ENCODE measurements at places on chromosomes 4 and X.

GRCh38 chrX:125424536-125424935 is 104.9 kb downstream of the TEX13C start:
- DNase-seq = no peak

- peak; percentile 72 for DNase-seq
Observed at GRCh38 chr4:8410641-8411271, 29.8 kb downstream of the ACOX3 start.

- DNase-seq = no peak
Observed at GRCh38 chr4:110988722-110989121, 365.8 kb upstream of the PITX2 start.

DNA sequence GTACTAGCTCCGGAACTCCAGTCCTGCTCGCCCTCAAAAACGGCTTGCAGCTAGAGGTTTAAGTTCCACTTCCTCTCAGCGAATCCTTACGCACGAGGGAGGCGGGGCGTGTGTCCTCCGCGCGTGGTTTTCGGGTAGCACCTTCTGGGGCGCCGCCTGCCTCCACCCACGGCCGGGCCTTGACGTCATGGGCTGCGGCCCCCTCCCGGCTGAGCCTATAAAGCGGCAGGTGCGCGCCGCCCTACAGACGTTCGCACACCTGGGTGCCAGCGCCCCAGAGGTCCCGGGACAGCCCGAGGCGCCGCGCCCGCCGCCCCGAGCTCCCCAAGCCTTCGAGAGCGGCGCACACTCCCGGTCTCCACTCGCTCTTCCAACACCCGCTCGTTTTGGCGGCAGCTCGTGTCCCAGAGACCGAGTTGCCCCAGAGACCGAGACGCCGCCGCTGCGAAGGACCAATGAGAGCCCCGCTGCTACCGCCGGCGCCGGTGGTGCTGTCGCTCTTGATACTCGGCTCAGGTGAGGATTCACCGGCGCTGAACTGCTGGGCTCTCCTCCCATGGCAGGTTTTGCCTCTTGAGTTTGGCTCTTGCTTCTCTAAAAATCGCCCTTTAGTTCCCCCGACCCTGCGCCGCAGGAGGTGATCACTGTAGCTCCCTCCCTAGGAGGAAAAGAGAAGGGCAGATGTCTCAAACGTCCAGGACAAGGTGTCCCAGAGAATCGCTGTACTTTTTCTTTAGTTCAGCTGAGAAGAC is at the start of gene AREG:
Gene AREG, plus strand, starts transcription at position 246 of the 752 bp plus-strand sequence. Its CDS starts 210 bp downstream, at position 456.
- DNase-seq = peak; percentile 60

DNA sequence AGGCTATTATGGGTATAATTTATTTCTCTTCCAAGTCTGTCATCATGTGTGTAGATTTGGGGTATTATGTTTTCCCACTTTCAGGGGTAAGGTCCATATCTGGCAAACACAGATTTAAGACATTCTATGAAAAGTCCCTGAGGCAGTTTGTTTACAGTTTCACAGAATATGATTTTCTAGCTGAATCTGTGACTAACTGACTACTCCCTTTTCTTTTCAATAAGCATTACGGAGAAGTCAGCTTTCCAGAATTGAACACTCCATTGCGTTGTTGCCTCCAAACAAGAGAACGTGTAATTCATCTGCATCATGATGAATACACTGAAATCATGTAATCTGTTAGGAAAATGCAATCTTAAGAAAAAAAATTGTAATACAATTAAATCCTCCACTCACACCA is 226.7 kb upstream of the SFRP2 start:
- no peak for DNase-seq

- peak; percentile 33 for DNase-seq
Observed at GRCh38 chr4:139902321-139903320, 237.0 kb downstream of the MGST2 start.

- peak; percentile 67 for DNase-seq
Observed at GRCh38 chr4:16794816-16795445, 103.5 kb downstream of the LDB2 start.

DNA sequence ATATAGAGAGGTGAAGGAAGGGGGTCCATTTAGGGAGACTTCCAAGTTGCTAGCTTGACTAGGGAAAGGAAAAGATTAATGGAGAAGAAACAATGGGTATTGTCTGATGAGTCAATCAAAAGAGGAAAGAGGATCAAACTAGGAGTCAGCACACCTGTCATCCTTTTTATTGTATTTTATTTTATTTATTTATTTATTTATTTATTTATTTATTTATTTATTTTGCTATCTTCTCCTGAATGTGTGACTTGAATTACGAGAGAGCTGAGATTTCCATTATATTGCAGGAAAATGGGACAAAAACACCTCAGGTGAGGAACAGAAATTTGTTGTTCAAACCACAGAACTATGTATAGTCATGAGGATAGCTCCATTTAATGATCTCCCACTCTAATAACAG is 58.9 kb downstream of the NUDT11 start:
- no peak for DNase-seq
